ENCODE measurements at places on chromosomes 11 and 22. TPM values are rescaled to one million over a fixed set of nuclear protein-coding genes. Genes with fewer than 3 reads are reported as not detected.

LRRC74B gene
- 0.97 TPM for total RNA-seq

- H3K27me3 ChIP-seq = no peaks in the 10 kb centered on the region
- no peak for DNase-seq
- no peak overlapping the region for H3K27ac ChIP-seq
- H3K36me3 ChIP-seq = peaks cover 10% of the 10 kb centered on the region
Measured at GRCh38 chr11:9953994-9954626, 290.2 kb downstream of the SWAP70 start.

CNTF gene
- 1.3 TPM for total RNA-seq

CYTH4 gene
- total RNA-seq = 25.9 TPM

DNA sequence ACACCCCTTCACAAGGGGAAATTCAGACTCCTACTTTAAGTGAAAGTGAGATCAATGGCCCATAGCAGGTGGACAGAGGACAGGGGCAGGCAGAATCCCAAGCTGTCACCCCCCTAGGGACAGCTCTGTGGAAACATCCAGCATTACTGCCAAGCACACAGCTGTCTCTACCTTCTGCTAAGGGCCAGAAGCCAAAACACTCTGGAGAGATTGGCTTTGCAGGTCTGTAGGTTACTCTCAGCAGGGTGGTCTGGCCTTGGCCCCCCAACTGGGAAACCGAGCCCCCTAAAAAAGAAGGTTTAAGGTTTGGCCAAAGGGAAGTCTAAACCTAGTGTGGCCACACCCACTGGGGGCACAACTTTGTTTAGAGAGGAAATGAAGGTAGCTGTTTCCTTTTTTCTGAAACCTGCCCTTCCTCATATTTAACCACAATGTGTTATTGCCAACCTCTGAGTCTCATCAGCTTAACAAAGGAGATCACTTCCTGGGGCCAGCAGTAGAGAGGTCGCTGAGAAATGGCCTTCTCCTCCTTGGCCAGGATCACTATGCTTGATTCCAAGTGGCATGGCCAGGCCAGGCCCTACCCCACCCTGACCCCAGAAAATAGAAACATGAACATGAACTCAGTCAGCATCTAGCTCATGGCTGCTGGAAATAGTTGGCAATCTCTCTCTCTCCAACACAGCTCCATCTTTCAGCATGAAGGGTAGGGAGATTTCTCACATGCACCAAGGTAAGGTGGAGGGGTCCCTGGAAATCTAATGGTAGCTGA lies 25.9 kb upstream of the SCARF2 start:
- H3K27ac ChIP-seq = peak overlapping the region; percentile 71
- peak overlapping the region; percentile 3 for H3K4me3 ChIP-seq
- no peaks in the 10 kb centered on the region for H3K27me3 ChIP-seq
- peaks cover 21% of the 10 kb centered on the region for H3K36me3 ChIP-seq
- DNase-seq = no peak

IFITM10 gene
- 18.8 TPM for total RNA-seq

UCP3 gene
- 1.7 TPM for total RNA-seq
